Stimulated activated CD8-positive, alpha-beta memory T cell treated with anti-CD3 and anti-CD28 coated beads, Interleukin-7, amount 100 ng/mL, for 1 hour (primary cell): ENCODE measurements at places on chromosomes 13 and 19.

DNA sequence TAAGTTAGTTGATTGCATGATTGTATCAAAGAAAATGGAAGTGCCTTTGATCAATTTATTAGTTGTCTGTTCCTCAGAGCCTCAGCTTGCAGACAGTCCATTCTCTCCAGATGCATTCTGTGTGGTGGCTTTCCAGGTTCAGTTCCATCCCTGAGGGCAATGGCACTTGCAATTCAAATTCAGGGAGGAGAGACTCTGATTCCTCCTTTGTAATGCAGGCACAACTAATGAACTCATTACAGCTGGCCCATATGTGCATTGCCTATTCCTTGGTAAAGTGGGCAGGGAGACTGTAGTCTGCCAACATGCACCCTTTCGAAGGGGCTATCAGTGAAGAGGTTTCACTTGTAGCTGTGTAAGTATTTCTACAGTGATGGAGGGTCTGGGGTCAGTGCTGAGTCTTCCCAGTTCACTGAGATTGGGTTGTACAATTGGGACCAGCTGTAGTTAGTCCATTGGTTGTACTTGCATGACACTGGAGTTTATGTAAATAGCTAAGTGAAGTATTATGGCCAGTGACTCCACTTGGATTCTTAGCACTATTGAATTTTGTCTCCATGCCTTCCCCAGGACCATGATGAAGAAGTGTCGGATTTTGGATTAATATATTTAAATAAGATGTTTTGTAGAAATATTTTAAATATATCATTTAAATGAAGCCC is 401.7 kb downstream of the GPC6 start:
- DNase-seq, result no peak

DNA sequence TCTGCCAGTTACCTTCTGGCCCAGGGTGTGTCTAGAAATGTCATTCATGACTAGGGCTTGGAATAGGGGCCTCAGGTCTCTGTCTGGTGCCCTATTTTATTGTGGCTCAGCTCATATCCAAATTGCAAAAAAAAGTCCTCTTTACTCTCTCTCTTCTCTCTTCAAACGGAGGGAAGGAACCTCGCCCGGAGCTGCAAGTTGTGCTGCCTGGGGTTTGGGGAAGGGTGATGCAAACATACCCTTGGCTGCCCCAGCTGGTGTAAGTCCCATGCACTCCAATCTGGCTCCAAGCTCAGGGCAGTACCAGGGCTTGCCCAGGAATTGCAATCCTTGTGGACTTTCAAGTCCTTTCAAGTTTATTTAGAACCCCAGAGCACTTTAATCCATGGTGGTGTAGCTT is 549.6 kb downstream of the PCDH17 start:
- no peak for DNase-seq

- DNase-seq, result peak; percentile 27
Observed at GRCh38 chr19:6767081-6767356, 216 bp downstream of the SH2D3A start.

DNA sequence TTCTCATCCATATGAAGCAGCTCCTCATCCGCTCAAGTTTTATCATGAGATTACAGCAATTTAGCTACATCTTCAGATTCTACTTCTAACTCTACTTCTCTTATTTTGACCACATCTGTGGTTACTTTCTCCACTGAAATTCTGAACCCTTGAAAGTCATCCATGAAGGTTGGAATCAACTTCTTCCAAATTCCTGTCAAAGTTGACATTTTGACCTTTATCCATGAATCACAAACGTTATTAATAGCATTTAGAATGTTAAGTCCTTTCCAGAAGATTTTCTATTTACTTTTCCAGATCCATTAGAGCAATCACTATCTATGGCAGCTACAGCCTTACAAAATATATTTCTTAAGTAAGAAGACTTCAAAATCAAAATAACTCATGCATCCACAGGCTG is 421.7 kb upstream of the GPC6 start:
- DNase-seq, result no peak

DNA sequence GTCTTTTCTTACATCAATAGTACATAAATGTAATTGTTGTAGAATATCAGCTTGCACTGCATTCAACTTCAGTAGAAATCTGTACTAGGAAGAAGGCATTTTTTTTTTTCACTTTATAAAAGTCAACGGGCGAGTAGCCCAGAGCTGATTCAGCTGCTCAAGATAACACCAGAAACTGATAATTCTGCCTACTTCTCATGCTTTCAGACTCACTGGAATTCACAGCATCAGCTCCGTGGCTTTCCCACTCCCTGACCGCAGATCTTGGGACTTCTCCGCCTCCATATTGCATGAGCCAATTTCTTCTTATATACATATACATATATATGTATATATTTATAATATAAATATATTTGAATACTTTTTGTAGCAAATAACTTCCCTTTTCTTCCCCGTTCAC is 263.1 kb upstream of the RXFP2 start:
- no peak for DNase-seq
